SK-N-SH (cell line): ENCODE measurements at places on chromosomes 1 and 21. TPM values are rescaled to one million over a fixed set of nuclear protein-coding genes. Genes with fewer than 3 reads are reported as not detected.

DNA sequence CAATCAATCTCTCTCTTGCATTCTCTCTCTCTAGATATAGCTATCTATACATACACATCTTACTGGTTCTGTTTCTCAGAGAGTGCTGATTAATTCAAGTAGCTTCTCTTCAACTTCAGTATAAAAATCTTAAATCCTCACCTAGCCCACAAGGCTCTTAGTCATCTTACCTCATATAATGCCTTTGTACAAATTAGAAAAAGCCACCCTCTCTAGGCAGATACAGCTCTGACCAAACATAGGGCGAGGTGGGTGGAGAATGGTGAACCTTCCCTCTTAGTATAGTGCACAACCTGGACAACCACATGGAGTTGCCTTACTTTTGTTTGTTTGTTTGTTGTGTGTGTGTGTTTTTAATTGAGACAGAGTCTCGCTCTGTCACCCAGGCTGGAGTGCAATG is 5.1 kb upstream of the INAVA start:
- H3K27me3 ChIP-seq = no peaks in the 10 kb centered on the region
- no peak for DNase-seq
- no peaks in the 10 kb centered on the region for H3K36me3 ChIP-seq
- peaks cover 3% of the 10 kb centered on the region; the same call in 1 of the 2 replicates for H3K4me1 ChIP-seq
- H3K4me3 ChIP-seq = no peak overlapping the region

DNA sequence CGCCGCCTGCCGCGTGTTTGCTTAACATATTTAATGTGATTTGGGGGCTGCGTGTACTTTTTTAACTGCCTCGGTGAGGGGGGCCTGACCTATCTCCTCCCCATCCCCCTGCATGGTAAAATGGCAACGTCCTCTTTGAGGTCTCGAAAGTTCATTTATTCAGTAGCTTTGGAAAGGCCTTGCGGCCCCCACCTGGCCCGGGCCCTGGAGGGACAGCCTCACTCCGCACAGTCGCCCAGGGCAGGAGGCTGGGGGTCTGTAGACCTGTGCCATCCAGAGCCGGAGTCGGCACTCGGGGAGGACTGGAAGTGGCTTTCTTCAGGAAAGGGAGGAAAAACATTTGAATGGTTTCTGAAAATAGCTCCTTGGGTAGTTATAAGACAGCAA is 38.0 kb upstream of the ACTRT2 start:
- no peak overlapping the region for H3K4me3 ChIP-seq
- DNase-seq = no peak
- no peaks in the 10 kb centered on the region for H3K4me1 ChIP-seq
- no peak overlapping the region for H3K27ac ChIP-seq

DNA sequence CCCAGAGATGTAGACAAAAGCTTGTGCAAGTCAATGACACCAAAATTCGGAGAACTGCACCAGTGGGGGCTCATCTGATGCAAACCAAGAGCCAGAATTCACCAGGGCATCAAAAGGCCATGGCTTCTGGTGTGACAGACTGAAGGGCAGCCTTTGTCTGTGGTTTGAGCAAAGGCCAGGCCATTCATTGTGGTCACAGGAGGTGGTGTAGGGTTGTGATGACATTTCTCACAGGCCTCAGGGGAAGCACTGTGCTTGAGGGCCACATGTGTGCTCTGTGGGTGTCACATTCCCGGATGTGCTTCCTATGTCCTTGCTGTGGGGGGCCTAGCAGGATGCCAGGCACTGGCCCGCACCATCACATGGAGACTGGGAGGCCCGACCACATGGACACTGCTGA is 22.5 kb upstream of the KCNE1 start:
- no peak for DNase-seq
- peaks cover 4% of the 10 kb centered on the region; the same call in 1 of the 2 replicates for H3K4me1 ChIP-seq
- no peak overlapping the region for H3K4me3 ChIP-seq
- H3K27me3 ChIP-seq = no peaks in the 10 kb centered on the region
- no peaks in the 10 kb centered on the region for H3K36me3 ChIP-seq
- H3K27ac ChIP-seq = no peak overlapping the region

- no peak for DNase-seq
- H3K4me3 ChIP-seq = no peak overlapping the region
- no peak overlapping the region for H3K27ac ChIP-seq
- no peaks in the 10 kb centered on the region for H3K36me3 ChIP-seq
- no peaks in the 10 kb centered on the region for H3K27me3 ChIP-seq
- peaks cover 3% of the 10 kb centered on the region; the same call in 1 of the 2 replicates for H3K4me1 ChIP-seq
Measured at GRCh38 chr1:24383381-24383940, 30.1 kb downstream of the STPG1 start.

DNA sequence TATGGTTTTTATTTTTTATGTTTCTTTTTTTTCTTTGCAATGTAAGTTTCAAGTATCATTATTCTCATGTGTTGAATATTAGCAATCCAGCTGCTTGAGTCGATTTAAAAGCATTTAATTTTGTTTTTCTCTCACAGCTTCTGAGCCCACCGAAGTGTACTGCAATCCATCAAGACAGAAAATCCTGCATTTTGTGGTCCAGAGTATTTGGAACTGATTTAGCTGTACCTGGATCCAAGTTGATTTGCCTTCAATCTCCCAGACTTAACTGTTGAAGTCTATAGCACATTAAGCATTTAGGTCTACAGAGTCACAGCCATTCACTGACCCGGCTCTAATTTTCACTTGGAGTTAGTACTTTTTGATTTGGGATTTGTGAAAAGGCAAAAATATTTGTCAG is 622.9 kb upstream of the ADAMTS5 start:
- DNase-seq = no peak
- H3K27ac ChIP-seq = no peak overlapping the region
- H3K4me1 ChIP-seq = no peaks in the 10 kb centered on the region
- no peaks in the 10 kb centered on the region for H3K36me3 ChIP-seq
- H3K27me3 ChIP-seq = no peaks in the 10 kb centered on the region

DNA sequence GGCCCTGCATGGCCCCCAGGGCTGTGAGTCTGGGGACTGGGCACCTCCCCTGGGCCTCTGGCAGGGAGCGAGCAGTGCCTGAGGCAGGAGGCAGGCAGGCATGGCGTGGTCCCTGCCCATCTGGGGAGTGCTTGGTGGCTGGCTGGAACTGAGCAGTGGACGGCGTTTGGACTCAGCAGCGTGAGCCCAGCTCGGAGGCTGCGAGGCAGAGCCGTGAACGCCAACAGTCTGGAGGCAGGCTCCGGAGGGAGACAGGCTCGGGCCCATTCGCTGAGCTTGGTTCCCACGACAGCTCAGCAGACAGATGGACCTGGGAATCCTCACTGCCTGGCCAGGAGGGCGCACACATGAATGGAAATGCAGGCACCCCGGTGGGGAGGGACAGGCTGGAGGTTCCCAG is 160.7 kb upstream of the POU3F1 start:
- H3K4me3 ChIP-seq = no peak overlapping the region
- H3K36me3 ChIP-seq = no peaks in the 10 kb centered on the region
- H3K27ac ChIP-seq = no peak overlapping the region
- DNase-seq = no peak

- no peak for DNase-seq
- H3K27ac ChIP-seq = no peak overlapping the region
- peaks cover 4% of the 10 kb centered on the region; the same call in 1 of the 2 replicates for H3K36me3 ChIP-seq
- no peak overlapping the region for H3K4me3 ChIP-seq
Measured at GRCh38 chr1:240138867-240139266, 47.2 kb downstream of the FMN2 start.

DNA sequence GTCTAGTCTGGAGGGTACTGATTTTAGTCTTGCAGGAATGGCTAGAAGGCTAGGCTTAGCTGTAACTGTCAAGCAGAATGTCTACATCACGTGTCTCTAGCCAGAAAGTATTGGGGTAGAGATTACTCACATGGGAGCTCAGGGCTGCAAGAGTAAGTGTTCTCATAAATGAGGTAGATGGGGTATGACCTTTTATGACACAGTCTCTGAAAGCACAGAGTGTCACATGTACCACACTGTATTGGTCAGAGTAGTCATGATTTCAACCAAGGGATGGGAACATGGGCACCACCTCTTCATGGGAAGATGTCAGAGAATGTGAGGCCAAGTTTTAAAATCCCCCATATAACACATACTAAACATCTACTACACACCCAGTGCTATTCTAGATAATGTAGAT is 2.9 kb downstream of the FYB2 start:
- no peaks in the 10 kb centered on the region for H3K36me3 ChIP-seq
- no peak overlapping the region for H3K4me3 ChIP-seq
- H3K4me1 ChIP-seq = no peaks in the 10 kb centered on the region
- no peak overlapping the region for H3K27ac ChIP-seq
- DNase-seq = no peak

GRCh38 chr1:163535401-163535800 is 213.6 kb downstream of the NUF2 start:
- H3K27me3 ChIP-seq = no peaks in the 10 kb centered on the region; the same call in 1 of the 2 replicates
- no peaks in the 10 kb centered on the region for H3K36me3 ChIP-seq
- no peak overlapping the region for H3K27ac ChIP-seq
- DNase-seq = no peak
- H3K4me1 ChIP-seq = peaks cover 15% of the 10 kb centered on the region; the same call in 1 of the 2 replicates

DNA sequence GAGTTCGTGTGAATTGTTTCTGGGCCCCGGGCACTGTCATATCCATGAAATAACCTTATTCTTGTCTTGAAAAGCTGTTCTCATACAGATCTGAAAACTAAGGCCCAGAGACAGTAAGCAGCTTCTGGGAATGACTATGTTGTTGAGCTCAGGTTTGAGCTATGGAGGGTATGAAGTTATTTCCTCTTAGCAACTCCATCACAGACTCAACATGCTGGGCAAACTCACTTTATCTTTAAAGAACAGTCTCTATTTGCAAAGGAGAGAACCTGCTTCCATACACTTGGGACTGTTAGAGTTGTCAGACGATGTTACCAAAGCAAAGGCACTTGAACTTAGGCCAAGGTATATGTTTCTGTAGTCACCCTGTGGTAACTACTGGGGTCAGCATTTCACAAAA is 90.0 kb downstream of the GPR88 start:
- H3K4me1 ChIP-seq = peaks cover 36% of the 10 kb centered on the region
- no peak for DNase-seq
- no peaks in the 10 kb centered on the region for H3K36me3 ChIP-seq
- H3K27ac ChIP-seq = peak overlapping the region; percentile 85
- H3K27me3 ChIP-seq = no peaks in the 10 kb centered on the region
- H3K4me3 ChIP-seq = no peak overlapping the region

DNA sequence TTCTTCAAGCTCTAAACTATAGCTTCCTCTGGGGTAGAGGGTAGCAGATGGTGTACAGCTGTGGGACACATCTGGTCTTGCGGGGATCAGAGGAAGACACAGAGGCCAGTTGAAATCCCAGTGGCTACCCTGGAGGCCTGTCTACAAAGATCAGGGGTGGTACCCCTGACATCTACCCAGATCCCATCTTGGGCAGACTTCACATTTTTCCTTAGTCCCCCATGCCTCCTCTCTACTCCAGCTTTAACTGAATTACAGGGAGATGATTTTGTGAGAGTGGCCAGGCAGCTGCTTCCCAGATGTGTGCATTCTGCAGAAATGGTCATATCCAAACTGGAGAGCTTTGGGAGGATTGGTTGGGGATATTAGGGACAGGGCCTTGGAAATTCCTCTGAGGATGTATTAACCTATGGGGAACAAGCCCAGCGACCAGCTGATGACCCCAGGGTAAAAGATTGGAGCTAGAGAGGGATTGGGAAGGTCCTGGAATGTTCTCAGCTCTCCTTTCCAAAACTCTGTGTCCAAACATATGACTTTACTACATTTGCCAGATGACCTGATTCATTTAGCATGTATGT is 9.6 kb upstream of the CD34 start:
- no peak overlapping the region for H3K4me3 ChIP-seq
- H3K27ac ChIP-seq = no peak overlapping the region
- peaks cover 12% of the 10 kb centered on the region for H3K27me3 ChIP-seq
- no peaks in the 10 kb centered on the region for H3K36me3 ChIP-seq

DNA sequence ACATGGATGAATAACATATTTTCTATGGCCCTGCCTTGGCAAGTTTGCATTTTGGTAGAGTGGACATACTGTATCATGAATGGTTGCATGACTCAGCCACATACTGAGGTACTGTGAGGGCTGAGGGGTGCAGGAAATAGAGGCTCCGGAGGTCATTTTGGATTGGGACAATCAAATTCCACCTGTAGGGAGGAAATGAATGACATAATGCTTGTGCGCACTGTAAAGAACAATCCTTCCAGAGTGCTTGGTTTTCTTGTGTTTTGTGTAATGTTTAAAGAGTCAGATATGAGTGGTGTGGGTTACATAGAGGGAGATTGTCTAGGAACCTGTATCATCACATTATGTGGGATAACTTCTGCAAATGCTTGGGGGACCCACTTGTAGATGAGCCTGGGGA is 329.9 kb upstream of the PROX1 start:
- no peak overlapping the region for H3K27ac ChIP-seq
- no peaks in the 10 kb centered on the region for H3K36me3 ChIP-seq
- H3K4me1 ChIP-seq = no peaks in the 10 kb centered on the region
- DNase-seq = no peak
- no peaks in the 10 kb centered on the region for H3K27me3 ChIP-seq
- H3K4me3 ChIP-seq = no peak overlapping the region

DNA sequence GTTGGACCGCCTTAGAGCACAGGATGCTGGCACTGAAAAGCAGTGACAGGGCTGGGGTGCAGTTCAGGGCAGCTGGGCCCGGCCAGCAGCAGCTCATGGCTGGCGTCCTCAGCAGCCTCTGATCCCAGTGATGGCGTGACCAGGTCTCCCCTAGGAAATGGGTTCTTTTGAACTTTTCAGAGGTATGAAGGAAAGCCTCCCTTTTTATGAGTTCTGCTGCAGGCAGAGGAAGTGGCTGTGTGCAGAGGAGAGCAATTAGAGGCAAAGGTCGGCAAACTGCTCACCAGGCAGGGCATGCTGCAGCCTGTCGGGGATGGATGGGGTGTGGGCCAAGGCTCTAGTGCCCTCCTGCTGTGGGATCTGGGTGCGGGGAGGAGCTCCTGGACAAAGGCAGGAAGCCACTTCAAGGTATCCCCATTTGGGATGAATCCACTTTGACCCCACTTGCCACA is 45.6 kb upstream of the RAB4A start:
- H3K27ac ChIP-seq = no peak overlapping the region
- H3K4me1 ChIP-seq = no peaks in the 10 kb centered on the region; the same call in 1 of the 2 replicates
- no peak overlapping the region for H3K4me3 ChIP-seq
- DNase-seq = no peak
- H3K27me3 ChIP-seq = peaks cover 6% of the 10 kb centered on the region; the same call in 1 of the 2 replicates

OR14K1 gene
- not detected in 2 replicates for polyA plus RNA-seq

CYP4A11 gene
- not detected in 2 replicates for polyA plus RNA-seq

C1orf115 gene
- polyA plus RNA-seq = 4.0 and 4.2 TPM in 2 replicates

RTCA gene
- 17.3 and 24.3 TPM in 2 replicates for polyA plus RNA-seq

DCDC2B gene
- polyA plus RNA-seq = not detected in 2 replicates

ALX3 gene
- not detected in 2 replicates for polyA plus RNA-seq

DMRTA2 gene
- polyA plus RNA-seq = 0.02 TPM in 1 of 2 replicates, not detected in the other

TSPEAR gene
- 0.03 and 0.08 TPM in 2 replicates for polyA plus RNA-seq

BARHL2 gene
- polyA plus RNA-seq = not detected in 2 replicates

CELA2B gene
- not detected in 2 replicates for polyA plus RNA-seq

PPIE gene
- polyA plus RNA-seq = 78.4 and 105 TPM in 2 replicates
